ENCODE measurements at places on chromosomes 1 and 21.

GRCh38 chr21:44686000-44686781, 4.2 kb upstream of the KRTAP12-1 start:
- no peak for DNase-seq

- no peak for DNase-seq
These were observed 83.2 kb downstream of the SH3GLB1 start for GRCh38 chr1:86787621-86788020.

DNA sequence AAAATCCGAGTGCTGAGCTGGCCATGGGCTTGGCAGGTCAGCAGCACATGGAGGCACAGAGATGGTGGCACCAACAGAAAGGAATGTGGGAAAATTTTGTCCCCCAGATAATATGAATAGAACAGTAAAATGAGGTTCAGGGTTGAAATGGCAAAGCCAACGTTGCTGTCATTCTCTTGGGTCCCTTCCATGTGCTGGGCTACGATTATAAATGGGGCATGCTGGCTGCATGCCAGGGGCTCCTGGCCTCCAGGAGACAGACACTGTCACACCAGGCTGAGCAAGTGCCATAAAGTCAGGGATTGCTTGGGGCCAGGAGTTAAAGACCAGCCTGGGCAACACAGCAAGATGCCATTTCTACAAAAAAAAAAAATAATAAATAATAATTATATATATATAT, 77.1 kb downstream of the TOMM20 start:
- DNase-seq: no peak

DNA sequence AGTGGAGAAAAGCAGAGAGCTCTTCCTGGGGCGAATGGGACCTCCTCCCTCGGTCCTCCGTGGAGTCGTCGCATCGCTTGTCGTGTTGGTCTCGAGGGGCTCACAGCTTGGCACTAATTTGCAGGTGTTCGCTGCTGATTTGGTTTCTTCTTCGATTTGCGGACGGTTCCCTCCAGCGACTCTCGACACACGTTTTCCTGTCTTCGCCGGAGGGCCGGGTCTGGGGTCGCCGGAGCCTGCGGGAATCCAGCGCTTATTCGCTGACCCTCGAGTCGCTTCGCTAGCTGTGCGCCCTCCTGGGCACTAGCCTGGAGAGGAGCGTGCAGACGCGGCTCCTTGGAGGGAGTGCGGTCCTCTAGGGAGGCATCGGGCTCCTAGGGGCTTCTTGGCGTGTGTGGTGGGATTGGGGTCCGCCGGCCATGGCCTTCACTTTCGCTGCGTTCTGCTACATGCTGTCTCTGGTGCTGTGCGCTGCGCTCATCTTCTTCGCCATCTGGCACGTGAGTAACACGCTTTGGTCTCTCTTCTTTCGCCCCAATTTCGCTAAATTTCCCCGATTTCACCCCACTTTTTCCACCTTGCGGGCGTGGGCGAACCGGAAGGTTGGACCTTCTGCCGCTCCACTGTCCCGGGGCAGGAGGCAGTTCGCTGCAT, 766 bp downstream of the CNIH3 start:
- DNase-seq: no peak

DNA sequence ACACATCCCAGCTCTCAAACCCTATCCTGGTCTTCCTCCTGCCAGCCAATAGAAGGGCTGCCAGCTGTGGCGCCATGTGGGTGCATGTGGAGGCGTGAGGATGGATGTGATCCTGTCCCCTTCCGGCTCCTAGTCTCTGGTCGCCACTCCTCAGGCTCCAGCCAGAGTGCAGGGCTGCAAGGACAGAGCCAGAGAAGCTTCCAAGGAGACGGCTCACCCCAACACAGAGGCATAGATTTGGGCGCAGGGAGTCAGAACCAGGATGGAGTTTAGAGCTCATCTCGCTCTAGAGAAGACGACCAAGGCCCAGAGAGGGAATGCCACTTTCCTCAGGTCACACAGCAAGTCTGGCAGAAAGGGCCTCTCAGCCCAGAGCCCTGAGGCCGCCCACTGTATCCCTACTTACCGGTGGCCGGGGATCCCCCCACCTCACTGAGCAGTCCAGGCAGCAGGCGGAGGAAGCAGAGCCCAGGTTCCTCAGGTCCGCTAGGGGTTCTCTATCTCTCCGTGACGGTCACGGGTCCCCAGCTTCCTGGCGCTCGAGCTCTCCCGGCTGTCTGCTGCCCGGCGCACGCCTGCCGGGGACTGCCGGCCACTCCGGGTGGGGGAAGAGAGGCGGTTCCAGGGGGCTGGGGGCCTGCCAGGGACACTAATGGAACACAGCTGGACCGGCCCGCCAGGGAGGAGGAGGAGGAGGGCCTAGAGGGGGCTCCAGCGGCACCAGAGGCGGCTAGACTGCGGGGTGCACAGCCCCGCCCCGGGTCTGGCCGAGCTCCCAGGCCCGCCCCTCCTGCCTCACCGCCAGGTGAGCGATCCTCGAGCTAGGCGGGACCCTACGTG, at the start of gene COL16A1:
COL16A1 (minus strand) TSS at position 587 of the 840 bp plus-strand sequence. CDS start 1,824 bp downstream, outside the sequence.
- no peak for DNase-seq

- DNase-seq: no peak
These were observed 236.3 kb upstream of the KCNK2 start for GRCh38 chr1:214846276-214846675.

DNA sequence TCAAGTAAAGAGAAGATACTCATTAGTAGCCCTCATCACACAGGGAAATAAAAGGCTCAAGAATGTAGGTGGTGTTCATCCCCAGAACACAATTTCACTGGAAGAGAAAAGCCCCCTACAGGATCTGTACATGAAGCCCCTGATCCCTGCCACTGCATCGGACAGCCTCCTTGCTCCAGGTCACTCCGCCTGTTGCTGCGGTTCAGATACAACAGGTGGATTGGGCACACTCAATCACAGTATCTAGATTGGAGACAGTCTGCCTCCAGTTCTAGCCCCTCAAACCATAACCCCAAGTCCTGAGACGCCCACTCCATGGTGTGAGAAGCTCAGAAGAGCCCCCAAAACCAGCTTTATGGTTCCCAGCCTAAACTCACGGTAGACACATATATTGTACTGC, 1.1 kb downstream of the SLAMF9 start:
- no peak for DNase-seq

GRCh38 chr1:220884109-220884980, 5.1 kb downstream of the HLX start:
- no peak for DNase-seq

GRCh38 chr1:9203511-9203982, 31.0 kb upstream of the H6PD start:
- no peak for DNase-seq

DNA sequence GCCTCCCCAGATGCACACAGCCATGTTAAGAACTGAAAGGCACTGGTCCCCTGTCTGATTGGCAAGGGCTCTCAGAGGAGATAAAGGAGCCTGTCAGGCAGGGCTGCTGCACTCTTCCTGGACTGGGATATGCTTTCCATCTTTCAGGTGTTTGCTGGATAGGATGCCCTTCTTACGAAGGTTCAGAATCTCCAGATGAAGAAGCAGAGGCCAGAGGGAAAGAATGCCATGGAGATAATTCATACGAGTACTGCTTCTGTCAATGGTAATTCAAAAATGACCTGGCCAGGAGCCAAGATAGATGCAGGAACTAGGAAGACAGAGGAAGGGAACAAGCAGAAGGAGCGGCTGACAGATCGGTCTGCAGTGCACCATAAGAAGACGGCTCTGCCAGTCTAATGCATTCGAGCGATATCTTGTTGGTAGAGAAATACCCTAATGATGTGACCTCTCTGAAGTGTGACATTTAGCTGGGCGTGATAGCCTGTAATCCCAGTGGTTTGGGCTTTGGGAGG, 16.6 kb upstream of the ATP2B4 start:
- DNase-seq: no peak

DNA sequence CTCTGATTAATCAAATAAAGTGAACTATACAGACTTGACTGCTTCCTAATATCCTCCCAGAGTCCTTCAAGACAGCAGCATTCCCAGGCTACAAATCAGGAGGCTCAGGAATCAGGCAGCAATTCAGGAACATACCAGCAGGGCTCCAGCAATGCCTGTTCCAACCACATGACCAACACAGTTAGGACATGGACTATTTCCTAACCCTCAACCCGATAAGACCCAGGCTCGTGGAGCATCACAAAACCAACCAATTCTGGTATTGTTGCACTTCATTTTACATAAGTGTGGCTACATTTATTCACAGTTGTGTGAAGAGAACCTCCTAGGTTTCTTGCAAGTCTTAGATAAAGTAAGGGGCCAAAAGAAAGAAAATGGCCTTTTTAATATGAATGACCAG, 546.2 kb upstream of the ADGRL2 start:
- no peak for DNase-seq

DNA sequence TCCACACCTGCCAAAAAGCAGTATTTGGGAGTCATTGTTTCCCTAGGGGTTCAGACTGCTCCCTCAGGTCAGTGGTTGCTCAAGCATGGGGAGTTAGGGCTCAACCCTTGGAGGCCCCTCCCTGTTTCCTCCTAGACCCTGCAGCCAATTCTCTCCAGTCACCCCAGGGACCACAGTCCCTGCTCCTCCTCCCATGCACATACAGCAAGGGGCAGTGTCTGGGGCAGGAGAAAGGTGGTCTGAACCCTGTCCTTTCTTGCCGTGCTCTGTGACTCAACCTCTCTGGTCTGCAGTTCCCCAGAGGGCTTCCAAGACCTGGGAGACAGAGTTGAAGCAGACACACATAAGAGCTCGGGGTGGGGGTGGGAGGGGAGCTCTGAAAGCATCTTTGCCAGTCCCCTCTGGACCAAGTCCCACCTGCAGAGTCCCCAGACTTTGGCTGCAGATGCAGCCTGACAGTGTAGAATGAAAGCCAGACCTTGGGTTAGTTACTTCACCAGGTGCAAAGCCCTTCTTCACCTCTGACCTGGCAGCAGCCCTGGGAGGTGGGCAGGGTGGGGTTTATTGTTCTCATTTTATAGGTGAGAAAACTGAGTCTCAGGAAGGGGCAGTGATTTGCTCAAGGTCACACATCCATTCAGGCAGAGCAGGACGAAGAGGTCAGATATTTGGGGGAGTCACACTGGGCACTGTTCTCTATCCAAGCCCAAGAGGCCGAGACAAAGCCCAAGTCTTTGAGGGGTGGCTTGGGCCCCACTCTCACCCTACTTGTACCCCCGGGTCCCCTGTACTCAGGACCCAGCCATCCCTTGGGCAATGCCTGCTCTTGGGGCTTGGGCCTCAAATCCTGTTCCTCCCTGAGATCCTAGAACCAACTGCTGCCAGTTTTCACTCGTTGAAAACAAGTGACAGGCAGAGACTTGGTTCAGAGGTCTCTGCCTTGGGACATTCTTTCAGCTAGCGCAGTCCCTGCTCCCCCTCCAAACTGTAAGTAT, 748 bp downstream of the PDZK1IP1 start:
- DNase-seq: no peak

- DNase-seq: no peak
These were observed 9.3 kb downstream of the IRF2BP2 start for GRCh38 chr1:234600418-234601281.

- no peak for DNase-seq
These were observed 57.1 kb upstream of the TBX15 start for GRCh38 chr1:119045096-119045746.

- no peak for DNase-seq
These were observed 13.3 kb downstream of the CDKN2C start for GRCh38 chr1:50983219-50983802.

GRCh38 chr1:170967042-170967910, 31.9 kb downstream of the MROH9 start:
- no peak for DNase-seq

DNA sequence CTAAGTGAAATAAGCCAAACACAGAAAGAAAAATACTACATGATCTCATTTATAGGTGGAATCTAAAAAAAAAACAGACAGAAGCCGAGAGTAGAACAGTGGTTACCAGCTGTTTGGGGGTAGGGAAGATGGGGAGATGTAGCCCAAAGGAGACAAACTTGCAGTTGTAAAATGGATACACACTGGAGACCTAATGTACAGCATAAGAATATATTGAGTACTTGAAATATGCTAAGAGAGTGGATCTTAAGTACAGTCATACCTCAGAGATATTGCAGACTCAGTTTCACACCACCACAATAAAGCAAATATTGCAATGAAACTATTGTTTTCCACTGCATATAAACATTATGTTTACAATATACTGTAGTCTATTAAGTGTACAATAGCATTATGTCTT, 316.7 kb downstream of the LRRC40 start:
- no peak for DNase-seq

GRCh38 chr1:5493851-5494311, 498.3 kb downstream of the NPHP4 start:
- no peak for DNase-seq

DNA sequence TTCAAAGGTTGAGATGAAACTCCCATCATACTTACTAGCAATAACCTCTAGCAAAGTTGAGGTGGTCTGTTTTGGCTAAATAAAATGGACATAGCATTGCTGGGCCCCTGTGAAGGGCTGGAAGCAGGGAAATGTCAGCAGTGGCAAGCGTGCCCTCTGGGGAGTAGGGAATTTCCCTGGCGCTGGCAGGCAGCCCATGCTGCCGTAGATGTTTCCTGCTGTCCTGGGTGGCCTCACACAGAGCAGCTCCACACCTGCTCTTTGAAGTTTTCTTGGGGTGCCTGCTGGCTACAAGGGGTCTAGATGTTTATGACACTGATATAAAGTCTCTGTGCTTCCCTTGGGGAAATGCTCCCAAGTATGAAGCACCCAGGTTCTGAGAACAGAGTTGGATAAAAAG, 30.2 kb downstream of the ADARB1 start:
- no peak for DNase-seq

DNA sequence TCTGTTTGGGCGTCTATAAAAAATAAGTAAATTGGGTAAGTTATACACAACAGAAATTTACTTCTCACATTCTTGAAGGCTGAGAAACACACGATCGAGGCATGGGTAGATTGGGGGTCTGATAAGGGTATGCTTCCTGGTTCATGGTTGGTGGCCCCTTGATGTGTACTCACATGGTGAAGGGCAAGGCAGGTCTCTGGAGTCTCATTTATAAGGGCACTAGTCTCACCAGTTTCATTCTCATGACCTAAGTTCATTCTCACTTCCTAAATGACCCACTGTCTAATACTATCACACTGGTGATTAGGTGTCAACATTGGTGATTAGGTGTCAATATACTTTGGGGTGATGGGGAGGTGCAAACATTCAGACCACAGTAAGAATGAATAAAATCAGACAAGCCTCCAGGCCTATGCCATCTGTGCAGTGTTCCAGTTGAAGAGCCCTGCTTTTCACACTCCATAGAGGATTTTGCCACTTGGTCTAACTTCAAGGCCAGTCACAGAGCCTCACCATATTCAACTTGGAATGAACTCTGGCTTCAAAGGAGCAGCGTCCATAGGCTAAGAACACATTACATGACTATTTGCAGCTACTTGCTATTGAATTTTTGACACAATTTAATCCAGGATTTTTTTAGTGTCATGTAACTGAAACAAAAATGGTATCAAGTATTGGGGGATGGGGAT, 2.5 kb upstream of the GBP4 start:
- no peak for DNase-seq

GRCh38 chr1:215957663-215958062, 390.6 kb downstream of the KCTD3 start:
- no peak for DNase-seq

- no peak for DNase-seq
These were observed 705 bp downstream of the UROD start for GRCh38 chr1:45012639-45013278.

DNA sequence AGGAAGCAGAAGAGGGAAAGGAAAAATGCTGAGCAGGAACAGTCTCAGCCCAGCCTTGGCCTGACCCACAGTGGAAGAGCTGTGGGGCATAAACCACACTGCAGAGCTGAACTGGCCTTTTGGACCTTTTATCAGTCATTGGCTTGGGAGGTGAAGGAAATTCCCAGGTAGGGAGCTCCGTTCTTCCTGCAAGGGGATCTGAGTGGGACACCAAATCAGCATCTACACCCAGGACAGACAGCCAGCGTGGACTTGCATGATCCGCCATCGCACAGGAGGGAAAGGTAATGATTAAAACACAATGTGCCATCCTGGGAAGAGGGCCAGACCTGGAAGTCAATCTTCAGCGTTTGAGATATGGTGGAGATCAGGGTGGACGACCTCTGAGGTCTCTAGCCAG, 1.2 kb upstream of the MTFR1L start:
- no peak for DNase-seq

Data from D721Med (cell line).